Fibroblast of skin of back (primary cell): ENCODE measurements at places on chromosomes 13 and 19.

DNA sequence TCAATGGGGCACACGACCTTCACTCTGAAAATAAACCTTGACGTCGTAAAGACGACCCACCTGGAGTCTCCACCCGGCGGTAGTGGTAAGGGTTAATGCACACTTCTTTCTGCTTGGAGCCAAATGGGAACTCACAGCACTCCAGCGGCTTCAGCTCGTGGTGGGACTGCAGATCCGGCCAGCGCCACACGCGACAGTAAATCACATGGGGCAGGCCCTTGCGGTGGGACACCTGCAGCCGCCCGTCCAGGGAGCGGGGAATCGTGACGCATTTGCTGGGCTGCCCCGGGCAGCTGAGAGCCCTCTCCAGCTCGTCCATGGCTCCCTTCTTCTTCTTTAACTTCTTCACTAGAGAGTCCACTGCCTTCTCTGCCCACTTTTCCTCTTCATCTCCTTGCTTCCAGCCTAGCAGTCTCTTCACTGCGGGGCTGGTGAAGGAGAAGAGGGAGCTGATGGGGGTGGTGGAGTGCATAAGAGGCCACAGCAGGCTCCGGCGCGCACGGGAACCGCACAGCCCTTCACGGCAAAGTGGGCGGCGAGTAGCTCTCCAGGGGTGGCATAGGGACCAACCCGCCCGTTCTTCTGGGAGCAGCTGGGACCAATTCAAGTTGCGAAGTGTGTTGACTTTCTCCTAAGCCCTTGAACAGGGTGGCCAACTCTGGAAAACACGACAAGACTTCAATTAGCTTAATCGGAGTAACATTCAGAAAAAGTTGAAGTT is 40.7 kb downstream of the SMAD9 start:
- no peak for DNase-seq

GRCh38 chr19:30144802-30145201 is 202.8 kb downstream of the URI1 start:
- no peak for DNase-seq

DNA sequence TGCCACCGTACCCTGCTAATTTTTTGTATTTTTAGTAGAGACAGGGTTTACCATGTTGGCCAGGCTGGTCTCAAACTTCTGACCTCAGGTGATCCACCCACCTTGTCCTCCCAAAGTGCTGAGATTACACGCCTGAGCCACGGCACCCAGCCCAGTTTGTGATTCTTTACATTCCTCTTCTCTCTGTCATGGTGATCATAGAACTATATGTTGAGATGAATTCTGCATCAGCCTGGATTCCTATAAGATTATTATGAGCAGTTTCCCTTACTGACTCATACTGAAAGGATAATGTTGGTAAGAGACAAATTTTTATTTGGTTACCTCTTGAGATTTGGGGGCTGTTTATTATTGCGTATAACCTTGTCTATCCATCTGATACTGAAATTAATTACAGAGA is 121.5 kb upstream of the CSNK1A1L start:
- peak; percentile 94 for DNase-seq

DNA sequence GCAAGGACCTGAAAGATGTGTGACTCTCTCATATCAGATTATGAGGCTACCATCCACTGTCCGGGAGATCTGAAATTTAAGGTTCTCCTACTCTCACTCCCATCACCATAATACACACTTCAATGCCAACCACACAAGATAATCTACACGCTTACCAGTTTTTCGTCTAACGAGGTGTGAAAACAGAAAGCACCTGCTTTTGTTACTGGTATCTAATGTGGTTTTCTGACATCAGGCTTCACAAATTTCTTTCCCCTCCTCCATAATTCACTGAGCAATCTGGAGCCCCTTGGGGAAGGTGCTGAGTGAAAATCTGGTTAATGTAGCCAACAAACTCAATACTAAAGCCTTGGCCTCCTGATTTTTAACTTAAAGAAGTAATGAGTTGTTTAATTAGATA is 10.1 kb upstream of the LRCH1 start:
- no peak for DNase-seq

- DNase-seq: no peak
Measured at GRCh38 chr19:46113726-46114125, 10.8 kb downstream of the IGFL3 start.

- DNase-seq: no peak
Measured at GRCh38 chr13:97534540-97534939, 100.6 kb downstream of the RAP2A start.

DNA sequence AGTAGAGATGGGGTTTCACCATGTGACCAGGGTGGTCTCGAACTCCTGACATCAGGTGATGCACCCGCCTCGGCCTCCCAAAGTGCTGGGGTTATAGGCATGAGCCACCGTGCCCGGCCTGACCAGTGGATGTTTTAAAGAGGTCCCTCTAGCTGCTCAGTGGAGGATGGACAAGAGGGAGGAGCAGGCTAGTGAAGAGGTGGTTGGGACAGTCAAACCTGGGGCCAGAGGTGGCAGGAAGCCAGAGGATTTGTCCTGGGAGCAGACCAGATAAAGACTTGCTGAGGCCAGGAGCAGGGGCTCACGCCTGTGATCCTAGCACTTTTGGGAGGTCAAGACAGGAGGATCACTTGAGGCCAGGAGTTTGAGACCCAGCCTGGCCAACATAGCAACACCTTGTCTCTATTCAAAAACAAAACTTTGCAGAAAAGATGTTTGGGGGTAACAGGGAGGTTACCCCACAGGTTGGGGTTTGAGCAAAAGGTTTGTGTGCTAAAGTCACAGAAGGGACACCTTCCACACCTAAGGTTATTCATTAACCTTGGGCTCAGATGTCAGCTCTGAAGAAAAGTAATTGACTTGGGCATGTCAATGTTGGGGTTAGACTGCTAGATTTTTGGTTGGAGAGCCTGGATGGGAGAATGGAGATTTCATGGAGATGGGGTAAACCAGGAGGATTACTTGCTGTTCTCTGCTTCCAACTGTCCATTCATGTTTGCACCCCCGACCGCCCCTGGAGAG is 9.0 kb downstream of the BCAM start:
- DNase-seq: no peak

DNA sequence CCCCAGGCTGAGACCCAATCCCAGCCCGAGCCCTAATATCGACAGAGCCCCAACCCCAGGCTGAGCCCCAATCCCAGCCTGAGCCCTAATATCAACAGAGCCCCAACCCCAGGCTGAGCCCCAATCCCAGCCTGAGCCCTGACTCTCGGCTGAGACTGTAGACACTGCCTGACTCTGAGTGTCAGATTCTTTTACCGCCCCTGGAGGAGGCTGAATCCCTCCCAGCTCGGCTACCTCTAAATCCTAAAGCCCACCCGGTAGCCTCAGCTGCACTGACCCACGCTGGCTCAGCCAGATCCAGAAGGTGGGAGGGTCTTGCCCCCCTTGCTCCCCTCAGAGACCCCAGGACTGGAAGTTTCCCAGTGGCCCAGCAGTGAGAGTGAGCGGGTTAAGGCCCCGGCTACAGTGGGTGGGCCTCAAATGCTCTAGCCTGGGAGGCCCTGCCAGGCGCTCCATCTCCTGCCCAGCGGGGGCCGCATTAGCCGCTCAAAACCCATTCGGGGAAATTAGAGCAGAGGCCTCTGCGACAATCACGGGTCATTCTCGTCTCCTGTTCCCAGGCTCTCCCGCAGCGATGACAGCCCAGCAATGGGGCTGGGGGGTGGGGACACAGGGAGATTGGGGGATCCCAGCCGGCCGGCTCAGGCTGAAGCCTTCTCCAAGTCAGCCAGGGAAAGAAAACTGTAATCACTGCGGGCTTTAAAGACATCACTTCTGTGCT is 43.8 kb downstream of the ZNRF4 start:
- no peak for DNase-seq

- DNase-seq: peak; percentile 27
Measured at GRCh38 chr19:14048443-14049153, 13.3 kb downstream of the PALM3 start.

GRCh38 chr19:6424195-6424938 is at the start of gene KHSRP:
Gene KHSRP (minus strand): TSS chr19:6424811. CDS start chr19:6424701, 110 bp downstream.
- DNase-seq: peak; percentile 13

- DNase-seq: peak; percentile 48
Measured at GRCh38 chr13:99353836-99354235, 46.6 kb upstream of the GPR183 start.

- peak; percentile 5 for DNase-seq
Measured at GRCh38 chr13:60482012-60482411, 85.0 kb downstream of the TDRD3 start.

GRCh38 chr13:100512422-100512821 is 76.2 kb downstream of the GGACT start:
- peak; percentile 50 for DNase-seq

- DNase-seq: no peak
Measured at GRCh38 chr13:44857061-44857460, 132.2 kb downstream of the NUFIP1 start.

- DNase-seq: no peak
Measured at GRCh38 chr13:97526556-97526955, 92.6 kb downstream of the RAP2A start.

- DNase-seq: peak; percentile 39
Measured at GRCh38 chr13:114099918-114100445, 32.4 kb downstream of the RASA3 start.

- no peak for DNase-seq
Measured at GRCh38 chr13:30580852-30581502, 36.7 kb upstream of the USPL1 start.

- DNase-seq: no peak
Measured at GRCh38 chr19:2560369-2560768, 84.4 kb downstream of the GADD45B start.

- DNase-seq: no peak
Measured at GRCh38 chr13:88436974-88437373, 765.8 kb downstream of the SLITRK5 start.

GRCh38 chr19:56284746-56285145 is 12.2 kb downstream of the EDDM13 start:
- DNase-seq: no peak

DNA sequence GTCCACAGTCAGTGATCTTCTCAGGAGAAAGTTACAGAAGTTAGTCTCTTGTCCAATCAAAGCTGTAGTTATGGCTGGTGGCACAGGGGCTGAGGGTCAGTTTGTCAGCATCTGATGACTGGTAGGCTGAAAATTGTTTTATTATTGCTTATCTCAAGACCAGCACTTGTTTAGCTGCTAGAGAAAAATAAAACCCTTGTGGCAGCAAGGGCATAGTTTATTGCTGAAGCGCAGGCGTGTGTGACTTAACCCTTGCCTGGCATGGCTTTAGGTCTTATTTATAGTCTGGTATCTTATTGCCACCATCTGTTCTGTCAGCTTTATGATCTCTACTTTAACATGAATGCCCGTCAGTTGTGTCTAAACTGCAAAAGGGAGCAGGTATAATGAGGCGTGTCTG is 154.7 kb downstream of the USP12 start:
- DNase-seq: no peak

DNA sequence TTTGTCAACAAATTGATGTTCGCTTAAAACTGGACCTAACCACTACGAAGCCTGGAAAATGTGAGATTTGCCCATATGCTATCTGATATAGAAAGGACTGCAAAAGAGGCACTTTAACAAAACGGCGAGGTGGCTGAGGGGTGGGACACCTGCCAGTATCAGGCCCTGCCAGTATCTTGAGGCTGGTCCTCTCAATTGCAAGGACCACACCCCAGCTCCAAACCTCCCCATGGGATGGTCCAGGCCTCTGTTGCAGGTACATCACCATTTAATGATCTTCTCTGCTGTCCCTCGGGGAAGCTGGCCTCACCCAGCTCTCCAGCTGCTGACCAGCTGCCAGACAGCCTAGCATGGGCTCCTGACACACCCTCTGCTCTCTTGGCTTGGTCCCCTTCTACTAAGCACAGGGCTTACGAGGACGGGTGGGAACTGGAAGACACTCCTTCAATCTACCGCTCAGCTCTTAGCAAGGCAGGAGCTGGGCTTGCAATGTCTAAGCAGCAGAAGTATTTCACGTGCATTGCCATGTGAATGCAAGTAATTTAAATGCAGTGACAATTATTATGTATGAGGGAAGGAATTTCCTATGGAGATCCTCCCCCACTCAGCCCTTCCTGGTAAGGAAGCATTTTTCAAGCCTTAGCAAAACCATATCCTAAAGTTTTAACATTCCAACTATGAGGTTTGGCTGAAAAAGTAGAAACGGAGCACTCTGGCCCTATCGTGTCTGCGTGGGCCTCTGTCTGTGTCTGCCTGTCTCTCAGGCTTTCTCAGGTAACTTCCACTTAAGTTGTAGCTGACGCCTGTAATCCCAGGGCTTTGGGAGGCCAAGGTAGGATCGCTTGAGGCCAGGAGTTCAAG is 63.9 kb downstream of the LATS2 start:
- DNase-seq: peak; percentile 99

- no peak for DNase-seq
Measured at GRCh38 chr19:33365691-33366090, 7.8 kb upstream of the CEBPG start.

DNA sequence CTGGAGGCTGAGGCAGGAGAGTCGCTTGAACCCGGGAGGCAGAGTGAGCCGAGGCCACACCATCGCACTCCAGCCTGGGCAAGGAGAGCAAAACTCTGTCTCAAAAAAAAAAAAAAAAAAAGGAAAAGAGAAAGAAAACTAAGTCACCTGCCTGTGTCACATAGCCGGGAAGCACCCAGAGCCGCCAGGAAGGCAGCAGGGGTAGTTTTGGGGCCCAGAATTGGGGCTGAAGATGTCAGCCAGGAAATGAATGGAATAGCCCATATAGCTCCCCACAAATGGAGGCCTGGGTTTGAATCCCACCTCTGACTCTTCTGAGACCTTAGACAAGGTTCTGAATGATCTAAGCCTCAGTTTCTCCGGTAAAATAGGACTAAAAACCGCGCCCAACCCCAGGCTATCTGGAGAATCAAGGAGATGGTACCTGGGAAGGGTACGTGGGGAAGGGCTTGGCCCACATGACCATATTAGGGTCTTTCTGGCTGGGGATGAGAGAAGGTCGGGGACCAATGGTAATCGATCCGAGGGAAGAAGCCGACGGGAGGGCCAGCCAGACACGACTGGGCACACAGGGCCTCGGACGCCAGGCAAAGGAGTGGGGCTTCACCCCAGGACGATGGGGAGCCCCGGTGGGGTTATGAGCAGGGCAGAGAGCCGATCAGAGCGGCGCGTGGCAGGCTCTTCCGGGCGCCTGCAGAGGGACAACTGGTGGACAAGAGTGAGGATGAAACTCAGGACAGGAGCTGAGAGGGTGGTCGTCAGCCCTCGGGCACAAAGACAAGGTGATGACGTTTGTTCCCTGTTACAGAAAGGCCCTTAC is 14.4 kb downstream of the CCDC124 start:
- no peak for DNase-seq

GRCh38 chr13:111158136-111158805 is 43.2 kb downstream of the ARHGEF7 start:
- no peak for DNase-seq

DNA sequence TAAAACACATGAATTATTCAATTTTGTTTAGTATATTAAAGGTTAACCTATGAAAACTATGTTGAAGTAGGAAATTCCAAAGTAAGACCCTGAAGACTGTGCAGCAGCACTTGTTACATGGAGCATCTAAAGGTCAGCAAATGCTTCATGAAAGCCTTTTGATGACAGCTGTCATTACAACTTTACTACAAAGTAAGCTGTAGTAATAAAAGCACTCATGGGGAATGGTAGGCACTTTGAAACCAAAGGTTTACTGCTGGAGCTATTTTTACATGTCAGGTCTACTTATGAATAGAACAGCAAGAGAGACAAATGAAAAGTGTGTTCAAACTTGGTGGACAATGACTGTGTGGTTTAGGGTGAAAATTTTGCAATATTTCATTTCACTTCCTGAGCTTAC is 672.5 kb upstream of the PCDH20 start:
- no peak for DNase-seq
